ENCODE measurements at places on chromosomes 5 and 9. TPM values are rescaled to one million over a fixed set of nuclear protein-coding genes. Genes with fewer than 3 reads are reported as not detected.

GRCh38 chr9:33721674-33722358 lies 73.5 kb upstream of the PRSS3 start:
- peaks cover 33% of the 10 kb centered on the region for H3K27me3 ChIP-seq
- H3K4me3 ChIP-seq: no peak overlapping the region
- H3K4me1 ChIP-seq: peaks cover 1% of the 10 kb centered on the region
- no peaks in the 10 kb centered on the region for H3K36me3 ChIP-seq
- no peak overlapping the region for H3K27ac ChIP-seq

GRCh38 chr9:125433461-125434011 lies 171.9 kb downstream of the GAPVD1 start:
- no peak for DNase-seq
- H3K27ac ChIP-seq: no peak overlapping the region
- H3K4me1 ChIP-seq: no peaks in the 10 kb centered on the region
- H3K4me3 ChIP-seq: no peak overlapping the region
- no peaks in the 10 kb centered on the region for H3K27me3 ChIP-seq

DNA sequence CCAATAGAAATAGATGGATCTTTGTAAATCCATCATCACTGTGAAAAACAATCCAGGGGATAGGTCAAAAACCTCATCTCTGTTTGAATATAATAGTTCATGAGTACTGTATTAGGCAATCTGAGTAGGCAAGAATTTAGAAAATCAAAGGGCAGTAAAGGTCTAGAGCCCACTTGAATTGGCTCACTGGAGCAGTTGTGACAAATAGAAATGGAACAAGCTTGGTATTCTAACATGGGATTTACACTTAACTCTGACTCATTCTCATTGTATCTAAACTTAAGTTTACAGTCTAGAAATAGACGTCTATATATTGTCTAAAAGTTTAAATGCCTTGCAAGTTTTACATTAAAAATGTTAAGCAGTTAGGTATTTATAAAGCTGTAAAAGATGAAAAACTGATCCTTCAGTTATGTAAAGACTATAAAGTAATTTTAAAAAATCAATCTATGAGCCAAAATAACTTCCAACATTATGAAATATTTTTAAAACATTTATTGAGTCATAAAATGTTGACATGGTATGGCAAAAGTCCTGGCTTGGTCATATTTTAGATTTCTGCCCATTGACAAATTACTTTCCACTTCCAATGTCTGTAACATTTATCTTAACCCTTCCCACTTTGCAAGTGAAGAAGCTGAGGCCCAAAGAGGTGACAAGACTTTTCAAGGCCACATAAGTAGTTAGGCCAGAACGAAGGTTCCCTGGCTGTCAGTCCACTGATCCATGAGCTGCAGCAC lies 203.7 kb upstream of the NREP start:
- H3K27ac ChIP-seq: no peak overlapping the region
- no peaks in the 10 kb centered on the region for H3K36me3 ChIP-seq
- H3K27me3 ChIP-seq: no peaks in the 10 kb centered on the region

- no peak overlapping the region for H3K4me3 ChIP-seq
- peaks cover 3% of the 10 kb centered on the region for H3K27me3 ChIP-seq
- H3K27ac ChIP-seq: no peak overlapping the region
- H3K36me3 ChIP-seq: no peaks in the 10 kb centered on the region
- peaks cover 8% of the 10 kb centered on the region for H3K4me1 ChIP-seq
- no peak for DNase-seq
These were observed 135.2 kb downstream of the GNA14 start for GRCh38 chr9:77512876-77513275.

GRCh38 chr5:163821142-163821541 lies 315.7 kb downstream of the MAT2B start:
- no peaks in the 10 kb centered on the region for H3K27me3 ChIP-seq
- no peak overlapping the region for H3K27ac ChIP-seq
- DNase-seq: no peak
- H3K4me1 ChIP-seq: no peaks in the 10 kb centered on the region
- H3K4me3 ChIP-seq: no peak overlapping the region

DNA sequence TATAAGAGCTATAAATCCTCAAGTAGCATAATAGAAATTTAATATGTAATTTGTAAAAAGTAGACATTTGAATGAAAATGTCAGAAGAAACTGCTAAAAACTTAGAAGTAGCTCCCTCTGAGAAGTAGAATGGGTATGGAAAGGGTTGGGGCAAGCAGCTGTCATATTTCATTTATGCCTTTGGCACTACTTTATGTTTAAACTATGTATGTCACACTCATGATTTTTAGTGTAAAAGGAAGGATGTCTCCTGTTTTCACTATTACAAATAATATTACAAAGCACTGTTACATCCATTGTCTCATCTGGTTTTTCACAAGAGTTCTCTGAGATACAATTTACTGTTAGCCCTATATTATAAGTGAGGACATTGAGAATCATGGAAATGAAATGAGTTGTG lies 96.3 kb upstream of the ZNF462 start:
- no peaks in the 10 kb centered on the region for H3K4me1 ChIP-seq
- DNase-seq: no peak
- H3K27me3 ChIP-seq: no peaks in the 10 kb centered on the region
- no peak overlapping the region for H3K4me3 ChIP-seq
- no peaks in the 10 kb centered on the region for H3K36me3 ChIP-seq

DNA sequence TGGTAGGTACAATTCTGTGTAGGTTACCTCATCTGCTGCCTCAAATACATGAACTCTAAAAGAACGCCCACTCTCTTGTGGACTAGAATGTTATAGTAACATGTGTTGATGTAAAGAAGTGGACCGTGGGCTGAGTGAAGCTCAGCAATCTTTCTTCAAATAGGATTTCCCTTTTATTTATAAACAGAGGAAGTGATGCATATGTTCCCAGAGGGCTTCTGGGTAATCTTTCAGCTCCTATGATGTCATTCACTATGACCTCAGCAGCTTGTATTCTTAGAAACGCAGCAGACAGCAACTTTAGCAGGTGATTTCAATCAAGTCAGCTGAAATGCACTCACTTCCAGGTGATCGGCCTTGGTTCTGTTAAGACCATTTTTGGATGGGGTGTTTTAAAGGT lies 14.4 kb downstream of the F2RL2 start:
- no peak overlapping the region for H3K4me3 ChIP-seq
- no peak overlapping the region for H3K27ac ChIP-seq
- peaks cover 16% of the 10 kb centered on the region for H3K4me1 ChIP-seq
- DNase-seq: no peak
- H3K27me3 ChIP-seq: no peaks in the 10 kb centered on the region

GRCh38 chr5:25181249-25181648 lies 536.5 kb upstream of the CDH10 start:
- no peaks in the 10 kb centered on the region for H3K4me1 ChIP-seq
- H3K4me3 ChIP-seq: no peak overlapping the region
- H3K27me3 ChIP-seq: no peaks in the 10 kb centered on the region
- H3K27ac ChIP-seq: no peak overlapping the region
- no peak for DNase-seq
- H3K36me3 ChIP-seq: no peaks in the 10 kb centered on the region

DNA sequence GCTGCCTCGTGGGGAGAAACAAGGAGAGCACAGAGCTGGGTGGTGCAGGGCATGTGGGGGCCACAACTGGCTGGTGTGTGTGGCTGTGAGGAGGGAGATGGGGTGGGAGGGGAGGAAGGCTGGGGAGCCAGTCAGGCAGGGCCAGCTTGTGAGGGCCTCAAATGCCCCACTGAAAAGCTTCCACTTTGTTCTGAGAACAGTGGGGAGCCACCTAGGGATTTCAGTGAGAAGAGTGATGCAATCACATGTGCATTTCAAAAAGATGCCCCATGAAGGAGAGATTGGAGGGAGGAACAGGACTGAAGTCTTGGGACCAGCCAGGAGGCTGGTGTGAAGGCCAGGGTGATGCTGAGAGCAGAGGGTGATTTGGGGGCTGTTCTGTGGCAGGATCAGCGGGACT lies 1.3 kb downstream of the OR13J1 start:
- H3K27ac ChIP-seq: no peak overlapping the region
- DNase-seq: no peak
- no peaks in the 10 kb centered on the region for H3K36me3 ChIP-seq

- H3K27ac ChIP-seq: no peak overlapping the region
- H3K27me3 ChIP-seq: no peaks in the 10 kb centered on the region
- H3K36me3 ChIP-seq: no peaks in the 10 kb centered on the region
These were observed 31.1 kb upstream of the FRMD3 start for GRCh38 chr9:83569326-83569725.

- peak overlapping the region; percentile 52 for H3K27ac ChIP-seq
- no peak overlapping the region for H3K4me3 ChIP-seq
- DNase-seq: peak; percentile 64
- H3K27me3 ChIP-seq: peaks cover 7% of the 10 kb centered on the region
These were observed 17.7 kb upstream of the IL6ST start for GRCh38 chr5:56012281-56012963.

The C5 gene
- 1.9 TPM for total RNA-seq

The PCDHGB4 gene
- total RNA-seq: 0.09 TPM

The PCDHGB2 gene
- 0.67 TPM for total RNA-seq

The PIGO gene
- total RNA-seq: 31.6 TPM

The PFN3 gene
- not detected for total RNA-seq

The PCDHA1 gene
- total RNA-seq: not detected

All from activated CD8-positive, alpha-beta memory T cell treated with anti-CD3 and anti-CD28 coated beads, Interleukin-2, amount 10 ng/mL, durations not matched to agents 7 days and 5 days (primary cell).